ENCODE measurements at places on chromosomes 16 and 17.

- no peak for DNase-seq
These were observed 19.3 kb downstream of the FCSK start for GRCh38 chr16:70473446-70474319.

DNA sequence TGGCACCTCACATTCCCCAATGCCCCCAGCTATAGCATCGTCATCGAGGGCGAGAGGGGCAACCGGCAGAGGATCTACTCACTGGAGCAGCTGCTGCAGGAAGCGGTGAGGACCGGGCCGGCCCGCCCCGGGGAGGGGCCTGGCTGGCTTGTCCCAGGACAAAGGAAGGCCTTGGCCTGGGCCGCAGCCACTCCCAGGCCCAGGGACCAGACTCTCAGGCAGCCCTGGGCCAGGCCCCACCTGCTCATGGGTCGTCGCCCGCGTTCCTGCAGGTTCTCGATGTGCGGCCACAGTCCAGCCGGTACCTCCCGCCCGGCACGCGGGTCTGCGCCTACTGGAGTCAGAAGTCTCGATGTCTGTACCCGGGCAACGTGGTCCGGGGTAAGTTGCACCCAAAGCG lies 53.4 kb downstream of the ACTG1 start:
- no peak for DNase-seq

- DNase-seq: peak; percentile 21
These were observed 6.5 kb upstream of the MTMR4 start for GRCh38 chr17:58520843-58521430.

DNA sequence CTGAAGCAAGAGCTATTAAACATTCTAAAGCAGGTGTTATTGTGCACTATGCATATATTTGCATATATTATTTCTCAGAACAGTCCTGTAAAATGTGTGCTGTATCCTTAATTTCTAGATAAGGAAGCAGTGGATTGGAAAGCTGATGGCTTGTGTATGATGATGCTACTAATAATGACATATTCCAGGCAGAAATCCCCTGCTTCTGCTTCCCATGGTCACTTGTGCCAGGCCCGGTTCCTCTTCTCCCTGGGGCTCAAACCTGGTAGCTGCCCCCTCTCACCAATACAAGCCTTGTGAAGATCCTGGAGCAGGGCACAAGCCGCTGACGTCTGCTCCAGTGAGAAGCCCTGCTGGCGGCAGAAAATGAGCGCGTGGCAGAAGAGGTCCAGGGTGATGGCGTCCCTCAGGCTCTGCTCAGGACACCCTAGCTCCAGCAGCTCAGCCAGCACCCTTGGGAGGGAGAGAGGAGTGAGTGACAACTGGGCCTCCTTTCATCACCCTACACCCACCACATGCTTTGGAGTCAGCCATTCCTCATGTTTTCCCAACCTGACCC lies 1.8 kb downstream of the CFAP119 start:
- no peak for DNase-seq

GRCh38 chr16:3609895-3610697 lies 1.3 kb downstream of the SLX4 start:
- DNase-seq: no peak
